Choroid plexus epithelial cell (primary cell): ENCODE measurements at places on chromosomes 5 and 9.

- no peak for DNase-seq
Measured at GRCh38 chr5:980001-980588, 28.5 kb upstream of the NKD2 start.

DNA sequence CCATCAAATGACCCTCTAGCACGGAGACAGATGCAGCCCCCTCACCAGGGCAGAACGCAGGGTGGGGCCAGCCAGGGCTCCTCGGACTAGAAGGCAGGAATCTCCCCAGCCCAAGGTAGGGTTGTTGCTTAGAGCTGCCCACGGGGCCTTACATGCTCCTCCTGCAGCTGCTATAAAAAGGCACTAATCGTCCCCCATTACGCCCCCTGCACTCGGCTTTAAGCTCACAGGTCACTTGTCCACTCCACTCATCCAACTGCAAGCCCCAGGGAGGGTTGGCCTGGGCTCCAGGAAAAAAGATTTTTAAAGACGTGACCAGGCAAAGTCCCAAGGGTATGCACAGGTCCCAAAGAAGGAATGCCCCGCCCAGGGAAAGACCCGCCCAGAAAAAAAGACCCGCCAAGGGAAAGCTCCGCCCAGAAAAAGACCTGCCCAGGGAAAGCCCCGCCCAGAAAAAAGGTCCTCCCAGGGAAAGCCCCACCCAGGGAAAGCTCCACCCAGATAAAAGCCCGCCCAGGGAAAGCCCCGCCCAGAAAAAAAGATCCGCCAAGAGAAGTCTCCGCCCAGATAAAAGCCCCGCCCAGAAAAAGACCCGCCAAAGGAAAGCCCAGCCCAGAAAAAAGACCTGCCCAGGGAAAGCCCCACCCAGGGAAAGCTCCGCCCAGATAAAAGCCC lies 11.1 kb downstream of the GRIN1 start:
- DNase-seq = no peak

GRCh38 chr9:76570826-76571225 lies 111.8 kb downstream of the GCNT1 start:
- no peak for DNase-seq

DNA sequence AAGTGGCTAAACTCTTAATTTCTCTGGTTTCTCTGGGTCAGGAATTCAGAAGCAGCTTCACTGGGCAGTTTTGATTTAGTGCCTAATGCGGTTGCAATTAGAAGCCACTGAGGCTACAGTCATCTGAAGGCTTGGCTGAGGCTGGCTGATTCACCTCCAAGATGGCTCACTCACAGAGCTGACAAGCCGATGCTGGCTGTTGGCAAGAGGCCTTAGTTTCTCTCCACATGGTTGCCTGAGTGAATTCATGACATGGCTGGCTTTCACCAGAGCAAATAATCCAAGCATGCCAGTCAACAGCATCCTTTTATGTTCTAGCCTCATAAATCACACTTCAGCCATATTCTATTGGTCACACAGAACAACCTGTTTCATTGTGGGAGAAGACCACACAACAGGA lies 2.8 kb upstream of the CDK7 start:
- DNase-seq = no peak

DNA sequence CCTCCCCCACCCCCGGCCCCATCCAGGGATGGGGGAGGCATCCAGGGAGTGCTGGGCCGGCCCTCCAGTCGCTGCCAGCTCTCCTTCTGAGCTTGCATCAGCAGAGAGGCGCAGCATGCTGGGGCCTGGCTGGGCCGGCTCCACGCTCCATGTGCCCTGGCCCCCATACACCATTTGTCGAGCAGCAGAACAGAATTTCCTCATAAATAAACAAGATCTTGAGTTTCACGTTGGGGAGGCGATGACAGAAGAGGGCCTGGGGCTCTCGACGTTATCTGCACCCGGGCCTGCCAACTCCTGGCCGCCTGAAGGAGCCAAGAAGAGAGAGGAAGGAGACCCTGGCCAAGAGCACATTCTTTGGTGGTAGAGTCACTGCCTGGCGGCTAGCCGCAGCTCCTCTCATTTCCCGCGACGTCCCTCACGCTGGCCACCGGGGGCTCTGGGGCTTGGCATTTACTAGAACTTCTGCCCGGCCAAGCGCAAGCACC lies 177.0 kb downstream of the FGF18 start:
- DNase-seq = peak; percentile 91

- no peak for DNase-seq
Measured at GRCh38 chr9:114382699-114383520, 4.9 kb downstream of the AKNA start.

GRCh38 chr5:115366223-115366622 lies 69.8 kb upstream of the CCDC112 start:
- DNase-seq = peak; percentile 95

DNA sequence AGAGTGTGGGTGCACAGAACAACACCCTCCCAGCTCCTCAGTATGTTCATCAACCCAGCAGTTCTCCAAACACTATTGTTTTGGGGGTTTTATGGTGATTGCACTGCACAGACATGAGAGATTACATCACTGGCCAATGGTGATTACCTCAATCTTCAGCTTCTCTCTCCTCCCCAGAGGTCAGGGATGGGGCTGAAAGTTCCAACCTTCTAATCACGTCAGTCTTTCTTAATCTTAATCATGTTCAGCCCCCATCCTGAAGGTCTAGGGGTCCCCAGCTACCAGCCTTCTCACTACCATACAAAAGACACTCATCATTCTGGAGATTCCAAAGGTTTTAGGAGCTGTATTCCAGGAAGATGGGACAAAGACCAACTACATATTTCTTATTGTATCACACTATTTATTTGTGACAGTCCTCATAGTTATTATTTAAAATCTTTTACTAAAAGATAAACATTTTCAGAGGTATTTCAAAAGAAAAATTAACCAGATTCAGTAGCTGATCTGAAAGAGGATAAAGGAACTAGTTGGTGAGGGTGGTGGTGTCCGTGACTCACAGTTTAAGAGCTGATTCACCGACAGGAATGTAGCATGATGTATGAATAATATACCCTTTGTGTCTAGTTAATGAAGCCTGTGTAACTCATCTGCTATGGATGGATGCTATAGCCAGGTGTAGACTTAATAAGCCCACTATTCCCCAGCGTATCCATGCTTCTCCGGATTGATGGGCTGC lies 35.6 kb downstream of the RASEF start:
- DNase-seq = peak; percentile 92

DNA sequence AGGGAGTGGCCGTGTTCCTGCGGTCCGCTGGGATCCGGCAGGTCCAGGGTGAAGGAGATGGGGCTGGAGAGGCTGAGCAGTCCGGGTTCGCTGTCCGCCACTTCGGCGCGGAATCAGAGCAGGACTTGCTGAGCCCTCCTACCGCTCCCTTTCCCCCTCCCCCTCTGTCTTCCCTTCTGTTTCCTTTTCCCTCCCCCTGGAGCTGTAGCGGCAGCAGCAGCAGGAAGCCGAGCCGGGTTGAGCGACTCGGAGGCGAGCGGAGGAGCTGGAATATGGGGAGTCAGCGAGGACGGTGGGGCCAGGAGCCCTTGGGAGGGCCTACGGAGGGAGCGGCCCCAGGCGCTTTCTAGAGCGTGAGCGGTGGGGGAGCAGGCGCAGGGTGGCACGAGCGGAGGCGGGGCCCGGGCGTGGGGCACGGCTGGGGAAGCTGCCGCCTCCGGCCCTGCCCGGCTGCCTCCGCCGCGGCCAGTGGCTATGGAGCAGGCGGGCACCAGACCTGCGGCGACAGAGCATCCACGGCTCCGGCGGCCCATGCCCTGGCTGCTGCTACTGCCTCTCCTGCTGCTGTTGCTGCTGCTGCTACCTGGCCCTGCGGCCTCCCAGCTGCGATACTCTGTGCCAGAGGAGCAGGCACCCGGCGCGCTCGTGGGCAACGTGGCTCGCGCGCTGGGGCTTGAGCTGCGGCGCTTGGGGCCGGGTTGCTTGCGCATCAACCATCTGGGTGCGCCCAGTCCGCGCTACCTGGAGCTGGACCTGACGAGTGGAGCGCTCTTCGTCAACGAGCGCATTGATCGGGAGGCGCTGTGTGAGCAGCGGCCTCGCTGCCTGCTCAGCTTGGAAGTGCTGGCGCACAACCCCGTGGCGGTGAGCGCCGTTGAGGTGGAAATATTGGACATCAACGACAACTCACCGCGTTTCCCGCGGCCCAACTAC lies at the start of gene PCDHAC2:
Gene PCDHAC2, plus strand, starts transcription at position 184 of the 933 bp plus-strand sequence. Its CDS starts 291 bp downstream, at position 475.
- peak; percentile 2 for DNase-seq

DNA sequence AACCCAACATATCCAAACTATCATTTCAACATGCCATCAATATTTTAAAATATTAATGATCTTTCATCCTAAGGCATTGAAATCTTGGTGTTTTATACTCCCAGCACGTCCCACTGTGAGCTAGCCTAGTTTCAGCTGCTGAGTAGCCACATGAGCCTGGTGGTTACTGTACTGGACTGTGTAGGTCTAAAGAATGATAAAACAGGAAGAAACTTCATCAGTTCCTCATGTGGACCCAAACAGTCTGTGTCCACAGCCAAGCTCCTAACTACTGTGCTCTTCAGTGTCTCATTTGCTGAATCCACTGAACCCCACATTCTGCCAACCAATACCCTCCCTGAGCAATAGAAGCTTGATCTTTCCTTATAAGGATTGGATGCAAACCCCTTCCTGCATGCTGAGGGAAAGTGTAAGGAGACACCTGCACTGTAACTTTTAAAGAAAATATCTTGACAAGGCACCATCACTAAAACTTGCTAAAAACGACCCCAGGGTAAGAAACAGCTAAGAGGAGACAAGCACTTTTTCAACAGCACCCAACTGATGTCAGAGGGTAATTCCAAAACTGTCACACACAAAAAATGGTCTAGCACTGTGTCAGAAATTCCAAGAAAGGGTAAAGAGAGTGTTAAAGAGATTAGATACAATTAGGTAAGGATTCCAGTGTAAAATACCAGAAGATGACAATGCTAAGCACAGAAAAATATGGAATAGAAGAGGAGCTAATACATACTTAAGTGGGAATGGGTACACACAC lies 126.9 kb downstream of the SPOCK1 start:
- DNase-seq = no peak

DNA sequence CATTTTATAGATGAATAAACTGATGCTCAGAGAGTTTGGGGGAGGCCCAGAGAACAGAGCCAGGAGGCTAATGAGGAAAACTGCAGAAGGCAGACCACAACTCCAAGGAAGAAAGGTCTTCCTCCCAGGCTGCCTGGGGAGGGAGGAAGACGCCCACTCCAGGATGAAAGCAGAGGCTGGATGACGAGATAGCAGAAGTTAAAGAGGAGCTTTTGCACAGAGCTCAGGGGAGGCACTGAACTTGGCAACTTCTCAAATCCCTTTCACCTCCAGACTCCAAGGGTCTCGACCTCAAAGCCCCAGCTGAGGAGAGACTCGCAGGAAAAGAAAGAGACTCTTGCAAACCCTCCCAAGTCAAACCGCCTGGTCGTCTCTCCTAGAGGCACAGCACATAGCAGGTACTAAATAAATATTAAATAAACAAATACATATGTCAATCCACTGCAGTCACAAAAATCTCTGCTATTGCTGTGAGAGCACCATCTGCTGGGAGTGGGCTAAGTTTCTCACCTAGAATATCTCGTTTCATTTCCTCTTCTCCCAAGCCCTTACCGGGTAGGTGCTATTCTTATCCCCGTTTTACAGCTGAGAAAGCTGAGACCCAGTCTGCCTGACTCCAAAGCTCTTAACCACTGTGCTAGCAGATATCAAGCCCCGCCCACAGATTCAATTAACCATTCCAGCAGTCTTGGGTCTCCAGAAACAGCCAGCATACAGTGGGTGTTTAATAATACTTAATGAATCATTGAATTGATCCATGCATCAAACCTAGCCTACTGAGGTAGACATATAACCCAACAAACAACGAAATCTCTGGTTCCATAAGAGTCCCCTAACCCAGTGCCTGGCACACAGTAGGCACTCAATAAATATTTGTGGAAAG lies 97.8 kb upstream of the HAND1 start:
- peak; percentile 21 for DNase-seq

DNA sequence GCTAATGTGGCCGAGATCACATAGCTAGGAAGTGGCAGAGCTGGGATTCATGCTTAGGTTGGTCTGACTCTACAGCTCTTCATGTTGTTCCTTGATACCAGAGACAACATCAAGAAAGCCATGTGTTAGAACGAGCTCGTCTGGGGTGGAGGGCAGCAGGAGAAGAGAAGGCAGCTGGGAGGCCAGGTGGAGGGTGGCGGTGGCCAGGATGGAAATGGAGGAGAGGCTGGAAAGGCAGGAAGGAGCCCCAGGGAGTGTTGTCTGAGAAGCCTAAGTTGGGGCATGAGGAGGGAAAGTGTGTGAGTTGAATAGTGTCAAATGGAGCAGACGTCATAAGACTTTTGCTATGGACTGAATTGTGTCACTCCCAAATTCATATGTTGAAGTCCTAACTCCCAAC lies 315.3 kb downstream of the GADD45G start:
- no peak for DNase-seq

DNA sequence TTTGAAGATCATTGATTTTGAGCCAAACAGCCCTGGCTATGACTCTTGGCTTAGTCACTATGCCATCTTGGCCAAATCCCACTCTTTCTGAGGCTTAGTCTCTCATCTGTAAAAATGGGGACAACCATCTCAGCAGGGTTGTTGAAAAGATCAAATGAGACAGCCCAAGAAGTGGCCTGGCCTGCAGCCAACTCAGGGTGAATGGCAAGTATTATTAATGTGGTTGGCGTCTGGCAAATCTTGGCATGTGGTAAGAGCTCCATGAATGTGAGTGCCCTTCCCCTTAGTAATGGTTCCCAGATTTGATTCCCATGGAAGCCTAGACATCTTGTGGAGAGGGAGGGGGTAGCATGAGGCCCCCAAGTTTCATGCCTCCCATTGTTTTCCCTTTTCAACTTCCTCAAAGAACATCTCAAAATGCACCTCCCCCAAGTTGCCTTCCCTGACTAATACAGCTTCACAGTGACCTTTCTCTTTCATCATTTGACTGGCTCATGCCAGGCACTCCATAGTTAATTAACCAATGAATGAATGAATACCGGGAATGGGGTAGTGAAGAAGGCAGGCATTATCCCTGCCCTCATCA lies 11.8 kb upstream of the TGFBI start:
- peak; percentile 57 for DNase-seq

DNA sequence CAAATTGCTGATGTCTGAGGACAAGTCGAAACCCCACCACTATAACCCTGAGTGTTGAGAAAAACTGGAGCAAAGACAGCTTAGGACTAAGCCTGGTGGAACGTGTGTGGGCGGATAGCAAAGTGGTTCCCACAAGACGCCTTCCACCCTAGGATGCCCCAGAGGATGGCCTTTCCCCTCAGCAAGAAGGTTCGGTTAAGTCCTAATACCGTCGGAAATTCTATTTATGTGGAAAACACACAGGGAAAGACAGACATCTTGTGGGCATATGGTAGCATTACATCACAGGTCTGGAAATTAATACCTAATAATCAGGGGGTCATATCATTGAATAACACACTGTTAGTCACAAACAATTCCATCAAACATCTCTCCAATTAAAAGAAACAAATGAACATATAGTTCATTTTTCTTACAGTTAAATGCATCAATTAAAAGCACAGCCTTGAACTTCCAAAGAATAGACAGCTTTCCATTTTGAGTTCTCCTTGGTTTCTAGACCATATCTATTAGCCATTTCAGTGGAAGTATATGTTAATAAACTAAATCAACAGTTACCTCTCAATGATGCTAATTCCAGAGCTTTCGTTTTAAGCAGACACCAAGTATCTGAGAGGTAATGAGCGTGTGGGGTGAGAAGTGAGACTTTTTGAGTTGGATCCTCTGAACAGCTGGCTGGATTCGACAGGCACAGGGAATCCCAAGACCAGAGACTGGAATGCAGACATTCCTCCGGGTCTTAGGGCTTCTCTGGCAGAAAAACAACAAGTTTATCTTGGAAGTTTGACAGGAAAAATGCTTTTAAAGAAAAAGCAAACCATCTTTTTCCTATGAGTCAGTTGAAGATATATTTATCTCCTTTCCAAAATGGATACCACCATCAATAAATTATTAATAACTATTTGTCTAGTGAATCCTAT lies 2.9 kb upstream of the ICE1 start:
- DNase-seq = peak; percentile 92
